ENCODE measurements at places on chromosomes 7 and 10.

GRCh38 chr10:119190954-119191785, 12.6 kb upstream of the PRDX3 start:
- DNase-seq, result no peak

DNA sequence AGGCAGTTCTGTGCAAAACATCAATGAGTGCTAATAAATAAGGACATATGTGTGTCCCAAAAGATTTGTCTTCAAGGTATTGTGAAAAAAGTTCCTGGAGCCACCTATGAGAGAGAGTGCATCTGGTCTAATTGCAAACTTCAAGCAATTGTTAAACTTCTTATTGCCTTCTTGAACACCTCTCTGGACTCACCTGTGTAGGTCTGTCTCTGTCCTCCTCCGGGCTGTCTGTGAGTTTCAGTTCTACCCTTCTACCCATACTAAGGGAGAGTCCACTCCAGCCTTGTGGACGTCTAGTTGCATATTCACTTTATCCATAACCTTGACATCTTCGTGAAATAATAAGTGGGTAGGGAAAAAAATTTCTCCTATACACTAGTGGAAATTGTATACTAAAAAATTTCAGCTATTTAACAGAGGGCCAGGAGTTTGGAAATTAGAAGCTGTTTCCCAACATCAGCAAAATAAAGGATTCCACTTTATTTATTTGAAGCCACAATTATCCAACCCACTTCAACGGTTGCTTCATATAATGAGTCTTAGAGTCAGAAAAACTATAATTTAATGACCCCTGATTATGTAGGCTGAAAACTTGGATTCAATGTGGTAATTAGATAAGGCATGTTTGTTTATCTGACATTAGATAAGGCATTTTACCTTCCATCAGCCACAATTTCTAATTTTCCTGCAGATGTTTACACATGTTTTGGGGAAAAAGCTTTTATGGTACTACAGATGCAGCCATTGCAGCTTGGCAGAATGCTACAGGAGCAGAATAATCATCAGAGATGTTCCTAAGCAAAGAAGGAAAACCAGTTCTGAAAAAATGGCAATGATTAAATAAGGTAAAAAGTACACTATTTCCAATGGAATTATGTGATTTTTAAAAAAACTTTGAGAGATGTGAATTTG, 150.8 kb upstream of the FAM3C start:
- DNase-seq, result no peak

DNA sequence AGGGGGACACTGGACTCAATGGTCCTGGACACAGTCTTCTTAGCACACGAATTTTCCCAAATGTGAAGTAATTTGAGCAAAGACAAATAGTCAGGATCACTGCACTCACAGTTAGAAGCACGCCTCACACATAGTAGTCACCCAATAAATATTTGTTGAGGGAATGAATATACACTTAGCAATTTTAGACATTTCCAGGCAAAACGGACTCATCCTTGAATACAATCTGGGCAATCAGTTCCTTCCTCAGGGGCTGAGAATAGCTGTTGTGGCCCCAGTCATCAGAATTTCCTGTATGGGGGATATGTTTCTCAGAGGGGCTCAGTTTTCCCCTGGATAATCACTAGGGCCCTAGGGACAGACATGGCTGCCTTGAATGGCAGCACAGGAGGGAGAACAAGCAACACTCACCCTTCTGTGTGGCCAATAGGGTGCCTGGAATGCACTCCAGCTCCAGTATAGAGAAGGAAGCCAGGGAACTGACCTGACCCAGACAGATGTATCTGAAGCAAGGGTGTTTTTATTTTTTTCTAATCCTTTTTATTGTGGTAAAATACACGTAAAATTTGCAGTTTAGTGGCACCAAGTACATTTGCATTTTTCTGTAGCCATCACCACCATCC, 282.7 kb upstream of the ZNF32 start:
- no peak for DNase-seq

DNA sequence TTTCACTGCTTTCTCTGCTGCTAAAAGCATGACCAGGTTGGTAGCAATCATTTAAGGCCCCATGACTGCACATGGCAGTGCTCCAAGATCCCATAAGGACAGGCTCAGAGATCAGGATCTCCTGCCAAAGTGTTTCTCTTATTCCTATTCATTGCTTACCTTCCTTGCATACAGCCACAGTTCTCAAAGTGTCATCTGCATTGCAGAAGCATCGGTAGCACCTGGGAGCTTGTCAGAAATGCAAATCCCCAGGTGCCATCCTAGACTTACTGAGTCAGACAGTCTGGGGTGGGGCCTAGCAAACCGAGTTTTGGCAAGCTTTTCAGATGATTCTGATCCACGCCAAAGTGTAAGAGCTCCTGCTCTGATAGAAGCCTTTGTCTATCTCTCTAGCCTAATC, 489.0 kb upstream of the AUTS2 start:
- DNase-seq, result no peak
